ENCODE measurements at places on chromosomes 7 and 10.

DNA sequence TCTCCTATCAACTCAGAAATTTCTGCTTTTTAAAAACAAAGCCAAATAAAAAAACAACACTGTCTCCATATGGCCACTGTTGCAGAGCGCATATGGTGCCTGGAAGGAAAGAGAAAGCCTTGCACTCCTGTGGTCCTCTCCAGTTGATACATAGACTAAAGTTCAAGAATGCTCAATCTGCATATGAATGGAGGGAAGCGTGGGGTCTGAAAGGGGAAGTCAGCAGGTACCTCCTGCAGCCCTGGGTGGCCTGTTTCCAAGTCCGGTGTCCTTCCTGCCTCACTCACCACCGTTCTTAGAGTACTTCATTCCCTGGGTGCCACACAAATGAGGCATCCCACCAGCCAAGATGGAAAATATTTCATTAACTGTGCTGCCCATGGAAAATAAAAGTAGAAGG is 138.3 kb upstream of the PALS2 start:
- DNase-seq, result no peak

GRCh38 chr10:66714741-66715140 is 211.1 kb upstream of the LRRTM3 start:
- DNase-seq, result no peak

DNA sequence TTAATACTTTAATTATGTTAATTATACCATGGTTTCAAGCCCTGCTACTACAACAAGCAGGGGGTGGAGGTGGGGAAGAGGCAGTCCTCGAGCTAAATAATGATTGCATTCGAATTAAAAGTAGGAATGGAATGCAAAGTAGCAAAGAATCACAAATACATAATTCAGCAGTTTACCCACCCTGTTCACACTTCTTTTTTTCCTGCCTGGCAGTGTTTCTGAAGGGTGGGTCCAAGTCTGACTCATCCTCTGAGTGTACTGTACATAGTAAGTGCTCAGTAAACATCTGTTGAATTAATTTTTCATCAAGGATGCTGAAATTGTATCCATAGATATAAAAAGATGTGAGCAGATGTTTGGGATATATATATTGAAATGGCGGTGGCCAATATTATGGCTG is 778.8 kb downstream of the LRMDA start:
- DNase-seq, result no peak

- no peak for DNase-seq
These were observed 7.8 kb upstream of the ZNF853 start for GRCh38 chr7:6607651-6608051.

DNA sequence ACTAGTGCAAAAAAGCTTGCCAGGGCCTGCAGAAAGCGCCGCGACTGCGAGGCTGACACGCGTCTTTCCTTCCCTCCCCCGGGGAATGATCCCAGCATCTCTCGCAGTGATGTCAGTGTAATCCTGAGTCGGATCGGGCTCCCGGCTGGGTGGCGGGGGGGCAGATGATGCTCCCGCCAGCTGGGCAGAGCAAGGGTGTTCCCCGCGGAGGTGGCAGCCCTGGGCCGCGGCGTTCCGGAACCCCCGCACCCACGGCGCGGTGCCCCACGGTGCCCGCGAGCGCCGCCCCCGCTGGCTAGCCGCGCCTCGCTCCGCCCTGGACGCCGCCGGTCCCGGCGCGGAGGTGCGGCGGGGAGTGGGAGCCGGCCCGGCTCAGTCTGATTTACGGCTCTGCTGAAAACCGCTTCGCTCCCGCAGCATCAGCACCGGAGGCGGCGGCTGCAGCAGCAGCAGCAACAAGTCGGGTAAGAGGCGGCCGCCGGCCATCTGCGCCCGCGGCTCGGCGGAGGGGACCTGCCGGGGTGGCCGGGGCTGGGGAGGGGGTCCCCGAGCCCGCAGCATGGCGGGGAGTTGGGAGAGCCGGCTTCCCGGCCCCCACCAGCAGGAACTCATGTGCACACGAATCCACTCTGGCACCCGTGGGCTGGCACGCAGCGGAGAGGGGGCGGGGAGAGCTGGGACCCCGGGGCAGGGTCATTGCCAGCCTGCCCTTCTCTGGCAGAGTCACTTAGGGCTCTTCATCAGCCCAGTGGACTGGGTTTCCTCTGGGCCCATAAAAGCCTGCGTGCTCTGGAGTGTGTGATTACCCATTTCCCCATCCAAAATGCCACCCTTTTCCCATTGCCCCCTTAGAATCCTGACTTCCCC is at the start of gene ZNF365:
TSS of gene ZNF365 (plus strand) at position 375 of the 867 bp plus-strand sequence. CDS start 1,825 bp downstream, outside the sequence.
- peak; percentile 67 for DNase-seq

DNA sequence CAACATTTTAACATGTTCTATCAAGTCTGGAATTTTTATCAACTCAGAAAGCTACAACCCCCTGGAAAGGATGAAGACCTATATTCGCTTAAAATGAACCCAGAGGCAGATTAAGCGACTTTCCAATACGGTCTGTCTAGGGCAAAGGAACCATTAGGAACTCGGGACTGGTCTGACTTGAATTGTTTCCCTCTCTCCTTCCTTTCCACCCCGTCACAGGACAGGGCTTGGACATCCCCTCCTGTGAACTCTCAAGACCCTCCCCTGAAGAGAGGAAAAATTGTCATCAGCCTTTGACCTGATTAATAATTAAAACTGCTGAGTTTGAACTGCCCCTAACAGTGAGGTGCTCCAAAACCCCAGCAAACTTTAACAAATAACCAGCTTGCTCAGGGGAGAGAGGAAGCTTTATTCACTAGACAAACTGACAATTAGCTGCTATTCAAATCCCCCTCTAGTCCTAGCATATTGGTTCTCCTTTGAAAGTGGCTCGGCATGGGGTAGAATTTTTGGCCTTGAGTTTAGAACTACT is 22.6 kb upstream of the SLF2 start:
- DNase-seq, result no peak

GRCh38 chr7:150849204-150849775 is 3.0 kb upstream of the AOC1 start:
- DNase-seq, result no peak

DNA sequence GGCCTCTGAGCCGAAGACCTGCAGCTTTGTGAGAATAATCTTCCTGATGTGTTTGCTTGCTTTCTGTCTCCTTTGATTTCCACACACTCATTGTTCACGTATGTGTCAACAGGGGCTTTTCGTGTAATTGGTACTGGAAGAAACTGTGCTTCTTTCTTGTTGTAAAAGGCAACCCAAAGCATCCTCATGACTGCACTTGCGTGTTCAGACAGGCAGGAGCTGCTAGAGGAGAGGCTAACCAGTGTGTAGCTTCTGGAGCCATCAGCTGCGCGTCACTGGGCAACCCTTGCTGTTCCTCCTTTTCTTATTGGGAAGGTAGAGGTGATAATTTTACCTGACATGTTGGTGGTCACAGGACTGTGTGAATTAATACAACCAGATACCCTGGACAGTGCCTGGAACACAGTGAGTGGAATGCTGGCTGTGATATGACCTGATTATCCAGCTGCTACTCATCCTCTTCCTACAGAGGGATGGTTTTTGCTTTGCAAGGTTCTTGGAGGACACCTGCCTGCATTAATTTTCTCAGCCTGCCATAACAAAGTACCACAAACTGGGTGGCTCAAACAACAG is 213.0 kb downstream of the ABCA13 start:
- no peak for DNase-seq

Data from activated CD8-positive, alpha-beta memory T cell treated with anti-CD3 and anti-CD28 coated beads for 24 hours (primary cell).